ENCODE measurements at places on chromosomes 6 and 20.

- DNase-seq: peak; percentile 57
Measured at GRCh38 chr20:48761023-48761785, 66.6 kb downstream of the PREX1 start.

DNA sequence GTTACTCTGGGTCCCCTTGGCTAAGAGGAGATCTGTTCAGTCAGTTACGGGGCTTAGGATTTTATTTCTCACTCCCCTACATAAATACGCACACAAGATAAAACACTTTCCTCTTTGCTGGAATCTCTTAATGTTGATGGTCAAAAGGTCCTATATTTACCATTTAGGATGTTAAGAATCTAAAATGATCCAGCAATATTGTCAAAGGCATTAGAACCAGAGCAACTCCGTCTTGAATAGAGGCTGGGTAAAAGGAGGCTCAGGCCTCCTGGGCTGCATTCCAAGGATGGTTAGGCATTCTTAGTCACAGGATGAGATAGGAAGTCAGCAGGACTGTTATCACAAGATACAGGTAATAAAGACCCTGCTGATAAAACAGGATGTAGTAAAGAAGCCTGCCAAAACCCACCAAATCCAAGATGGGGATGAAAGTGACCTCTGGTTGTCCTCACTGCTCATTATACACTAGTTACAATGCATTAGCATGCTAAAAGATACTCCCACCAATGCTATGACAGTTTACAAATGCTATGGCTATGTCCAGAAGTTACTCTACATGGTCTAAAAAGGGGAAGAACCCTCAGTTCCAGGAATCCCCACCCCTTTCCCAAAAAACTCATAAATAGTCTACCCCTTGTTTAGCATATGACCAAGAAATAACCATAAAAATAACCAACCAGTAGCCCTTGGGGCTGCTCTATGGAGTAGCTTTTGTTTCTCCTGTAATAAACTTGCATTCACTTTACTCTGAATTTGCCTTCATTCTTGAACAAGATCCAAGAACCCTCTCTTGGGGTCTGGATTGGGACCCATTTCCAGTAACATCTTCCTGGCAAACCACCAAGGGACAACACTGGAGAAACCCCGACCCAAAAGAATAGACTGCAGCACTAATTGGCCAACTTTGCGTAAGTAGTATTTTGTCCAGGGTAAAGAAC lies 107.5 kb downstream of the DTNBP1 start:
- DNase-seq: no peak

- no peak for DNase-seq
Measured at GRCh38 chr6:128432394-128432793, 88.0 kb downstream of the PTPRK start.

GRCh38 chr6:57221191-57221935 lies 744 bp downstream of the RAB23 start:
- DNase-seq: peak; percentile 44

GRCh38 chr6:84785671-84786070 lies 21.3 kb upstream of the TBX18 start:
- no peak for DNase-seq

DNA sequence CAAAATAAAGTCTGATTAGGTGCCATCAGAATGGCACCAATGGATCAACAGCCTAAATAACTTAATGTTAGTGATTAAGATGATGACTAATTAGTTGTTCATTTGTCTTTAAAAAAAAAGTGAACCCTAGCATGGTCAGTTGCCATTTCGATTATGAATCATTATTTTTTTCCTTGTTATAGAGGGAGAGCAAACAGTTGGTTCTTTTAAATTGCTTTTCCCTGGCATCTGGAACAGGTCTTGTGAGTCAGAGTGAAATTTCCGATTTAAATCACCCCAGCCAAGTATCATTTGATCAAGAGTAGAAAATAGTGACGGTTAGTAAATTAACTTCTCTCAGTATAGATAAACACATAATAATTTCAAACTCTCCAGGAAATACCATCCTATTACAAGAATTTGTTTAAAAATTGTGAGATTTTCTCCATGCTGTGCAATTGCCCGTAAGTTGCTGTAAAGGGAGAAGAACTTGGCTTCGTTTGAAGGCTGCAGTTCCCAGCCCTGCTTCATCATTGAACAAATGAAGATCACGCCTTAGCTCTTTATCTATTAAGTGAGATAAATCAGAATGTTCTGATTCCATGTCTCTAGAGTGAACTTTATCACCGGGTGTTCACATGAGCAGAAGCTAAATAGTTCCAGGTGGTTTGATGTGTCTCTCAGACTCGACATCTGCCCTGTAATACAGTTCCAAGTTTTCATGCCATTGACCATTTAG lies 741.3 kb downstream of the DOK5 start:
- no peak for DNase-seq

DNA sequence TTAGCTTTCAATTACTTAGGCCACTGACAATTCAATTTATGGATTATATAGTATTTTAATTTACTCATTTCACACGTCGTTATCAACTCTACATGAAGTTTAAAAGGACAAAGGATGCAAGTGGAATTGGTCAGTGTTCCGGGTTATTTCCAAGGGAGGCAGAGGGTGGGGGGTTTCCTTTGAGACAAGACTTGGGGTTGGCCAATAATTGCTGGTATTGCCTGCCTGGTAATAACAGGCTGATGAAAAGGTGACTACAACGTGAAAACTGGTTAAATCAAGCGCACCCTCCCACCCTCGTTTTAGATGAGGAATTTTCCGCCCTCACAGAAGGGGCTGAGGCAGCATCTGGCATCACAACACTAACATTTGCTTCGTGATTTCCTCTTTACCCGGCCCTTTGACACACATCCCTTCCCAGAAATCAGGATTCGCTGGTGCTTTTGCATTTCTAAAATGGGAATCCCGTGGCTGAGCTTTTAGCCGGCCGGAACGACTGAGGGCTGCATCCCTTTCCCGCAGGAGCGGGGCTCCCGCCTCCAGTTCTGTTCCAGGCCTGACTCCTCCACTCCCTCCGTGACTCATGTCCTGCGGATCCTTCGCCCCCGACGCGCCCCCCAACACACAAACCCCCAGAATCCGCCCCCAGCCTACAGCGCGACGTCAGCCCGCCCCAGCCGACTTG lies 999 bp upstream of the PIM1 start:
- peak; percentile 35 for DNase-seq

DNA sequence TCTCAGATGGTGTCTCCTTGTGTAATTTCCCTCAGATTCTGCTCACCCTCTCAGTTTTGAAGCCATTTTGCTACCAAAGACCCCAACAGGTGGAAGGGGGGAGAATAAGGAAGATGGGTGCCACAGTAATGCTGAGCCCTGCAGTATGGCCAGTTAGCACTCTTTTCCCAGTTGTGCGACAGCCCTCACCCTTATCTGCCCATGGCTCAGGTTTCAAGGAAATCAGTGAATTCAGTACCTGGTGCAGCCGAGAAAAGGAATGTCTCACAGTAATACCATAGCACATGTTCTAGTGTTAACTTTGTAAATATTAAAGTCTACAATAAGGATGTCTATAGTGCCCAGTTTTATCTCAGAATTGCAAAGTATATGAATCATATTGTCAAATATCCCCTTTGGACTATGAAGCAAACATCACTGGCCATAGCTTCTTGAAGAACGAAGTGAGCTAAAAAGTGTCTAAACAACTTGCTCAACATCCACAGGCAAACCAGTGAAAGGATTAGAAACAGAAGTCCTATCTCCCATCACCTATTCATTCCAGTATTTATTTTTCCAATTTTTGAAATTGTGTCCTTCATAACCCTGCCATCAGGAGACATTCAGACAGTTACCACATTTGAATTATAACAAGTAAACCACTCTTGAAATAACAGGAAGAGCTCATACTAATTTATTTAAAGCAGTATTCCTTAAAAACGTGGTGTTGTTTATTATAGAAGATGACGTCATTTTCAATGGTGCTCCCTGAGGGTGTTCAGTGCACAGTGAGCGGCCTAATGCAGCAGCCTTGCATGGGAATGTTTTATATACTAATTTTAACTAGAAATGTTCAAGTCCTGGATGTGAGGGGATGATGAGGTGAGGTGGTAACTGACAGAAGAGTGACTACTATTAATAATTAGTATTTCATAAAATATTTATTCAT lies 366.2 kb downstream of the TFAP2A start:
- no peak for DNase-seq

GRCh38 chr20:44552950-44553908 lies 29.1 kb upstream of the PKIG start:
- DNase-seq: no peak

DNA sequence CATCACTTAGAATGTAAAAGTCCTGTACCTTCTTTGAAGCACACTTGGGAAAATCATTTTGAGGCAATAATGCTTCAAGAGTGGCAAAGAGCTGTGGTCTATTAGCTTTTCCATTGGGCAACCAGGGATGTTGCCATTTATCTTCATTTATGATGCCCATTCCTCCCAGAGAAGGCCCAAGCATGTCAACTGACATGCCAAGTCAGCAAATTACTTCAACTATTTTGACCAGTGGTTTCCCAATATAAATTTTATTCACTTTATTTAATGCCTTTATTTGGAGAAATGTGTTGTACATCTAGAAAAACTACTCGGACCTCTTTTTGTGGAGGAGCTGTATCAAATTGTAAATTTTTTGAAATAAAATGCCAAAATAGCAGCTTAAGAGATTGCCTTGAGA lies 164.1 kb upstream of the PCSK2 start:
- DNase-seq: no peak

GRCh38 chr6:141264101-141264500 lies 868.6 kb upstream of the GJE1 start:
- no peak for DNase-seq

DNA sequence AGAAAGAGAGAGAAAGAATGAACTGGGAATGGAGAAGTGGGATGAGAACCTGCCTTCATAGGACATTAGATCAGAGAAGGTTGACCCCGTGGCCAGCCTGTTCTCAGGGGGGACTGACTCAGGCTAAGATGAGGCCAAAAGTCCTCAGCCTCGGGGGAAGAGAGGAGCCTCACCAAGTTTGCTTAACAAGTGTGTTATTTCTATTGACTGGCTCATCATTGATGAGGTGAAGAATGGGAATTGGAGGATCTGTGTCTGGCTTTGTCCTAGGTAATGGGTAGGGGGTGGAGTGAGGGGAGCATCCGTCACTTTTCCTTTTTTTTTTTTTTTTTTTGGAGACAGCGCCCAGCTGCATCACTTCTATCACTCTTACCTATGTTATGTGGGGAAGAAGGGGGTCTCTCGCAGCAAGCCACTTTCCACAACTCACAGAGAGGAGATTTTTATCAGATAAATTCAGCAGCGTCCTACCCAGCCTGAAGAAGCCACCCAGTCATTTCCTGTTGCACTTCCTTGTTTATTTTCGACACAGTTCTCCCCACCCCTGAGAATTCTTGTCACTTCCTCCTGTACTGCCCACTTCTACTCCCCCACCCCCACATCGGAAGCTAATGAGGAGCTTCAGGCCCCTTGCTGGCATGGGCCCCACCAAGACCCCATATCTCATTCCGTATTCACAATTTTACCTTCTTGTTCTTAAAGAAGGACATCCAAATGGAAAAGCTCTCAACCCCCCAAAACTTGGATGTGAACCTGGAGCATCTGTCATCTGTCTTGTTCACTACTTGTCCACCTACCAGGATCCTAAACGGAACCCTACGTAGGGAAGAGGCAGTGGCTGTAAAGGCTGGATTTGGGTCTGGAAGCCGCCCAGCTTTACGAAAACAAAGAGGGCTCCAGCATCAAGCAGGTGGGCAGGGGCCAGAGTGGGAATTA lies 2.8 kb upstream of the RNASET2 start:
- peak; percentile 80 for DNase-seq

DNA sequence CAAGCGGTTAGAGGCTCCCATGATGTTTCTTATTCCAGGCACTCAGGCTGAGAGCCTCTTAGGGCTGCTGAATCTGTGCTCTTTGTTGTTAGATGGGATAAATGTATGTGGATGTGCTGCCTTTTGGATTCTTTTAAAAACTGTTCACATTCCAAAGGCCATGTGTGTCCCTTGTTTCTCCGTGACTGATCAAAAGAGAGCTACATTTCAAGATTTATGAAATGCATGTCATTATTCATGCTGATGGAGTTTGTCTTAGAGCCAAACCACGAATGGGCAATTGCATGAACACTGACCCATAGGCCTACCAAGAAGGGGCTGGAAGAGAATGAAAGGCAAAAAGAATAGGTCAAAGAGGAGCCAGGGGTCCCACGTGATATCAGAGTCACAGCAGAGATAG lies 104.9 kb upstream of the TSHZ2 start:
- DNase-seq: no peak

DNA sequence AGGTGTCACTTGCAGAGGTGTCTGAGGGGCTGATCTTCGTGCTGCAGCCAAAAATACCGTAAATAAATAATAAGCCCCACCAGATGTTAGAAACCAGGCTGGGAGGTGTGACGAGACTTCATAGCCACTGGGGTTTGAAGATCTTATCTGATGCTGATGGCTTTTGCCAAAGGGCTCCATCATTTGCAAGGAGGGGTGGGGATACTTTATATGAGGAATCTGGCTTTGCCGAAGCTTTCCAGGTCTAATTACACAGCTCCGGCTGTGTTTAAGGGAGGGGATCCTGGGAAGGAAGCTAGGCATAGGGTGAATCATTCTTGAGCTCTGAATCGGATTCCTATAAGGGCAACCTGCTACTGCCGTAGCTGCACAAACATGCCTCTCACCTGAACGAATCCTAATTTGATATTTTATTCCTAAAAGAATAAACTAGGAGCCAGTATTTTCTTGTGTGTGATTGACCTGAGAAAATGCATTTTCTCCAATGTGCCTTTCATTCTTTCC lies 249.6 kb downstream of the SOD2 start:
- DNase-seq: no peak

DNA sequence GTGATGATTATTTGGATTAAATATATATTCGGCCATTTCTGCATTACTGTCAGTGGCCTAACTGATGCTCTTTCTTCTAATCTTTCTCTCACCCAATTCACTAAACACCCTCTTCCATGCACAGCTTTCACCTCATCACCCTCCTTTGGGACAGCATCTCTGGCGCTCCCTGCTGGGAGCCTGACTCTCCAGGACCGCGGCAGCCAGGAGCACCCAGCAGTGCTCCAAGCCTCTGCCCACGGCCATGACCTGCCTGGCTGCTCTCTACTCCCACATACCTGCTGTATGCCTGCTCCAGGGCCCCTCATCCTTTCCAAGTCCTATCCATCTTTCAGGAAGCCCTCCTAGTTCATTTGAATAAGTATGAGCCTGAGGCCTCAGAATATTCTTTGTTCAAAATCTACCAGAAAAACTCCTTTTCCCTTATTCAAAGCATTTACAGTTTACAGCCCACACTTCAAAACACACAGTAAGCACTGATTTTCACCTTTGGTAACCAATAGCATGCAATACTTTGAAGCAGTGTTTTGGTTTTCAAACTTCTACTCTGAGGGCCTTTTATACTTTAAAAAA lies 15.2 kb downstream of the CTCFL start:
- peak; percentile 66 for DNase-seq

Measured in AML-193 (cell line).